AG09309 (cell line): ENCODE measurements at places on chromosomes 11 and 22.

DNA sequence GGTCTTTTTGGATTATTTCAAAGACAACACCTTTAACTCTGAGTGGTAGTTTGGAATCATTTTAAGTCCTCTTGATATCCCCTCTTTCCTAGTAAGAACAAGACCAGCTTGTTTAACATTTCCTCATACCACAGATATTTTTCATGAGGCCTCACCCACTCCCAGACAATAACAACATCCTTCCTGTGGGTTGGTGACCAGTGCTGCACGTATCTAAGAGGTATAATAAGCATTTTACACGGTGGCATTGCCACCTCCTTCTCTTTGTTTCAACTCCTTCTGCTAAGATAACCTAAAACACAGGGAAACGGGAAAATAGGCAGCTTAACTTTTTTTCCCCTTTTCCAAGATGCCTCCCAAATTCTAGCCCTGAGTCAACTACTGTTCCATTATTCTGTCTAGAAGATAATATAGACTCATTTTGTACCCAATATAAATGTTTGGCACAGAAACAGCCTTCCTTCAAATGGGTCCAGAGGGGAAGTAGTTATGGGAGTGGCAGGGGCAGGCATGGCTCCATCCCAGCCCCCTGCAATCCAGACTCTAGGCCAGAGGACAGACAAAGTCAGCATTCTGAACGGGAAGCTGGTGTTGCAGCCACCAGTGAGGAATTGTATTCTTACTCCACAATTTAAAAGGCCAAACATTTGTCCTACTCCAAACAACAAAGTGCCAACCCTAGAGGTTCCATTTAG is 28.5 kb downstream of the MAML2 start:
- no peak for DNase-seq

- DNase-seq, result no peak
Measured at GRCh38 chr11:77067861-77068443, 1.2 kb downstream of the CAPN5 start.

DNA sequence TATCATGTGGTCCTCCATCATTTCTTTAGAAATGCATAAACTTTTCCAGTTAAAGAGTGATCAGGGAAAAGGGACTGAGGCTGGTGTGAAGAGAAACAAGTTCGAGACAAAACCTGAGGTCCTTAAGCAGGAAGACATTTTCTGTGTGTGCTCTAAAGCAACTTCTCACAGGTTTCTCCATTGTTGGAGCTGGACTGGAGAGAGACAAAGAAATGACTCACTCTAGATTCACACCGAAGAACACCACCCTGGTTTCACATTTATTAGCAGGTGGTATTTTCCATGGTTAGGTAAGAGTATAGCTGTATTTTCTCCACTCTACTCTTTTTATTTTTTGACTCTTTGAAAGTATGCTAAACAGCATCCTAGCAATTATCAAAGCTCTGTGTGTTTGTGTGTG is 736.4 kb downstream of the KCNA4 start:
- no peak for DNase-seq

GRCh38 chr22:33116841-33117547 is 58.8 kb upstream of the SYN3 start:
- DNase-seq, result no peak

- no peak for DNase-seq
Measured at GRCh38 chr11:47924184-47924691, 56.1 kb upstream of the PTPRJ start.

DNA sequence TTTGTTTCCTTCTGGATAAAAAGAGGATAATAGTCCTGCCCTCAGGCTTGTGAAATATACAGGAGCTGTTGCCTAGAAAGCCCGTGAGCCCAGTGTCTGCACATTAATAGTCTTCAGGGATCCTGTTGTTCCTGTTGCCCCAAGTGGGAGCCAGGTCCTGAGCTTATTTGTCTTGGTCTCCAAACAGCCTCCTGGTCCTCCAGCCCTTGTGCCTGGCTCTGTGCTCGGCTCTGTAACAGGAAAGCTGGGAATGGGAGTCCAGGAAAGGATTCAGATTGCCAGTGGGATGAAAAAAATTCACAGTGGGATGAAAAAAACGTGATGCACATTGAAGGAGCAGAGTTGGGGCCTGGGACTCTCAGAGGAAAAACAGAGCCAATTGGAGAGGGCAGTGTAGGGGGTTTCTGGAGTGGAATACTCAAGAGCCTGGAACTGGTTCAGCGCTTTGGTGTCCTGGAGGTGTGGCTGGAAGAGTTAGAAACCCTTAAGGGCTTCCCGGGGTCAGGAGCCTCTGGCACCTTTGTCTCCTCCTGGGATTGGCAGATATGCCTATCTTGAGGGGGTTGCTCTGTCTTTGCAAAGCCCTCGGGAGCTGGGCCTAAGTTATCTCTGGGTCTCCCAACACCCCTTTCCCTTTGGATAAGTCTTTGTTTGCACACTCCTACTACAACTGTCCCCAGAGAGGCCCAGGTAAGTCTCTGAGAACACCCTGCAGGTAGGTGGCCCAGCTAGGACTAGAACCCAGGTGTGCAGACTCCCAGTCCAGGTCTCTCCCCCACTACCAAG is 2.3 kb upstream of the INPPL1 start:
- DNase-seq, result no peak

- no peak for DNase-seq
Measured at GRCh38 chr11:95641495-95641894, 148.1 kb downstream of the FAM76B start.

- DNase-seq, result no peak
Measured at GRCh38 chr11:123448823-123449222, 18.8 kb downstream of the GRAMD1B start.

- no peak for DNase-seq
Measured at GRCh38 chr22:44108806-44109385, 71.8 kb upstream of the PARVG start.

GRCh38 chr11:120151536-120151935 is 13.6 kb upstream of the TRIM29 start:
- DNase-seq, result no peak

GRCh38 chr11:19919050-19919561 is 206.5 kb downstream of the NAV2 start:
- DNase-seq, result peak; percentile 96
